ENCODE measurements at places on chromosomes 7 and 10. TPM values are rescaled to one million over a fixed set of nuclear protein-coding genes. Genes with fewer than 3 reads are reported as not detected.

DNA sequence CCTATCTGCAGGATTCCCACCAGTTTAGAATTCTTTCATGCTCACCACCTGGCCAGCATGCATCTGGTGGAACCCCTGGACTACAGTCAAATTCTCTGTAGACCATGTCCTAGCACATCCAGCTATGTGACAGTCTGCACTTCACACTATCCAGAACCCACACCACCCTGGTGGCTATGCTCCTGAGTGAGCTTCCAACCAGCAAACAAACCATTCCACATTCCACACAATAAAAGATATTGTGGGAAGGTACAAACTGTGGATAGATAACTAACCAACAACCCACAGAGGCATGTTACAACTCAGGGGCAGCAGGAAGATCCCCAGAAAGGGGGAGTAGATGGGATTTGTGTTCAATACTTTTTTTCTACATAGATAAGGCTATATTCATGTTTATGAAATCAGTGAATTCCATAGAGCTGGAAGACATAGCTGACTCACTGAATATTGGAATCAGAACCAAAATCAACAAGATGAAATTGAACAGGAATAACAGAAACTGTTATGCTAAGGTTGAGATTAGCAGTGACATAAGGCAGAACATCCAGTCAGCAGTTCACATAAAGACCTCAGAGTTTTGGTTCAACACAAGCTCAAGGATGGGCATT, 72.5 kb downstream of the LRRC17 start:
- no peak for DNase-seq

LRGUK gene
- 0.58 TPM for total RNA-seq

DNA sequence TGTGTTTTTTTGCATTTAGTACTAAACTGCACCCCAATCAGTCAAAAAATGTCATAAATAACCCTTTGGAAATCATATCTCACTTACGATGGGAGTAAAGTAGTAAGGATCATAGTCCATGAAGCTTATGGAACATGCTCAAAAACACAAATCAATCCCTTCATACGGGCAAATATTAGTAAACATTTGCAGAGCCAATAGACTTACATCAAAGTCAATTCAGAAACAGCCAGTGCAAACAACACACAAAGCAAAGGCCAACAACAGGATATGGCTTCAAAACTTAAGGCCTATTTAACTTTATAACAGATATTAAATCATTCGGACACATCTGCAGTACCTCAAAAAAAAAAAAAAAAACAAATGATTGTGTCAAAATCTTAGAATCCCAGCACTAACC, 32.1 kb downstream of the SGCE start:
- DNase-seq = no peak

DNA sequence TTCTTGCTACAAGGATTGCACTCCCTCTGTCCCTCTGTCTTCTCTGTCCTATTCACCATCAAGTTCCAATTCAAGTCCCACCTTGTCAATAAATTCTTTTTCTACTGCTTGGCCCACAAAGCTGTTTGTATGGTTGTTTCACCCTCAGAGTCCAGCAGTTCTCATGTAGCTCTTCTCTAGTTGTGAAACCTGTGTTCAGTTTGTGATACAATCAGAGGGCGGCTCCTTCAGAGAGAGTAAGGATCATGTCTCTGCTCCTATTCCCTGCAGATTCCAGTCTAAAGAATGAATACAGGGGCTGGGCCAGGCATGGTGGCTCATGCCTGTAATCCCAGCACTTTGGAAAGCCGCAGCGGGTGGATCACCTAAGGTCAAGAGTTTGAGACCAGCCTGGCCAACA, 126.6 kb upstream of the BET1 start:
- DNase-seq = no peak

GRCh38 chr10:85657476-85658113, 709.0 kb downstream of the GRID1 start:
- DNase-seq = no peak

GRCh38 chr10:113617086-113617485, 46.8 kb downstream of the NRAP start:
- no peak for DNase-seq

DNA sequence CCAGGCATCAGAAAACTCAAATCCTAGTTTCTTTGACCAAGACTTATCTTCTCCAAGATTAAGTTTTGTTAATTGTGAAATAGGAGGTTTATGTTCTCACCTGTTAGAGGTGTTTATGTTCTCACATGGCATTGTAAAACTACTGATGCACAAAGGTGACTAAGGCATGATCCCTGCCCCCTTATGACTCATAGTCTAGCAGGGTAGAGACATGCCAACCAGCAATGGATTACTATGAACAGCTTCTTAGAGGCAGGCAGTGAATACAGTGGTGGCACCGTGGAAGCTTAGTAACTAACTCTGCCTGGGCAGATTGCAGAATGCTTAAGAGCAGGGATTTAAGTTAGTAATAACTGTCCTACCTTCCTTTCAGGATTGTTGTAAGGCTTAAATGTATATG, 400.9 kb downstream of the SORCS3 start:
- no peak for DNase-seq

DNA sequence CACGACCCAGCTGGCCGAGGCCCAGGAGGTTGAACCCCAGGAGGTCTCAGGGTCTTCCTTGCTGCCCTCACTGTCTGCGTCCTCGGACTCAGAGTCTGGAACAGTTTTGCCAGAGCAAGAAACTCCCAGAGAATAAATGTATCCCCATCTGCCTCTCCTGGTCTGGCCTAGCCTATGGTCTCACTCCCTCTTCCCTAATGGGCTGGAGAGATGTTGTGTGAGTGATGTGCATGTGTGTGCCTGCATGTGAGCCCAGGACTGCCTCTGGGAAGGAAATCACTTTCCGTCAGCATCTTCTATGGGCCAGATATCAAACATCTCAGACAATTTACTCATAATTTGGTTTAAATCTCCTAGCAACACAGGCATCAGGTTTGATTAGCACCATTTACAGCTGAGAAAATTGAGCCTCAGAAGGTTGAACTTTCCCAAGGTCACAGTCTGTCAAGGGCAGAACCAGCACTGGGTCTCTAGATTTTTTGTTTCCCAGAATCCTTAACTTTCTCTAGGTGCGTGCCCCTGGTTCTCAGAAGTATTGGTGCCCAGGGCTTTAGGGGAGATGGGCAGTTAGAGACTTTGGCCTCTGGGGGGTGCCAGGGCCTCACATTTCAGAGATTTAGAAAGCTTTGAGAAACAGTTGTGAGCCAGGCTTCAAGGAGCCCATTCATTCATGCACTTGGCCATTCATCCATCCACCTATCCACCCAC, 4.9 kb downstream of the TMEM270 start:
- no peak for DNase-seq

DNA sequence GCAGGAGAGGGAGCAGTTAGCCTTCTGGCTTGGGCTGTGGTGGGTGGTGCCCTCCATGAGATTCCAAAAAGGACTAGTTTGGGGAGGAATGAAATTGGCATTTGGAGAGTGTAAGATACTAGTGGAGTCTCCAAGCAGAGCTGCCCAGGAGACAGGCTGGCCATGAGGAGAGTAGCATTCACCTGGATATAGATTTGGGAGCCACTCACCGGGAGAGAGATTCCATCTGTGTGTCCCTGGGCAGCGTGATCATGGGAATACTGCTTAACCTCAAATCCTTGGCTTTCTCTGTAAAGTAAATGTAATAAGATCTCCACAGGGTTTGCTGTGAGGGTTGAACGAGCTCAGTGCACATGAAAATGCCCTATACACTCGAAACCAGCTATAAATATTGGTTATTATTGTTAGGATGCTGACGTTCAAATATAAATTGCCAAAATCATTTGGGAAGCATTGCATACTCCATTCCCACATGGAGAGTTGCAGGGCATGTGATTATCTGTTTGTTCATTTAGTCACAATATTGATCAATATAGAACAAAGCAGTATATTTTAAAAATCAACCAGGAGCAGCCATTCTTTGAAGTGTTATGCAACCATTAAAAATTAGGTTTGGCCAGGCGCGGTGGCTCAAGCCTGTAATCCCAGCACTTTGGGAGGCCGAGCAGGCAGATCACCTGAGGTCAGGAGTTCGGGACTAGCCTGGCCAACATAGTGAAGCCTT, 143.7 kb downstream of the CUX1 start:
- no peak for DNase-seq

DNA sequence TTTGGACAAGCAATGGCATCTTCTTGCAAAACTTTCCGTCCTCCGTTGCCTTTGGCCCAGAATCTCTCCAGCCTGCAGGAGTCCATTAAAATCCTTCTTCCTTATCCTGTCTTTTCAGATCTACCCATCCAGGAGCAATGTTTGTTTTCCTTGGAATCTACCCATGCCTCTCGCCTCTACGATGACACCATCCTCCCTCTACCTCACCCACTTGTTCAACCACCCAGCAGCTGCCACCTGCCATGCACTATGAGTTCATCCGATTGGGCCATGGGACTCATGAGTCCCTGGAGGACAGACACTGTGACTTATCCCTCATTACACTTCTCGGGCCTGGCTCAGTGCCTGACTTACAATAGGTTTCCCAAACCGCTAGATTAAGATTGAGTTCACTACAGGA, 26.8 kb upstream of the MGMT start:
- DNase-seq = no peak

DNA sequence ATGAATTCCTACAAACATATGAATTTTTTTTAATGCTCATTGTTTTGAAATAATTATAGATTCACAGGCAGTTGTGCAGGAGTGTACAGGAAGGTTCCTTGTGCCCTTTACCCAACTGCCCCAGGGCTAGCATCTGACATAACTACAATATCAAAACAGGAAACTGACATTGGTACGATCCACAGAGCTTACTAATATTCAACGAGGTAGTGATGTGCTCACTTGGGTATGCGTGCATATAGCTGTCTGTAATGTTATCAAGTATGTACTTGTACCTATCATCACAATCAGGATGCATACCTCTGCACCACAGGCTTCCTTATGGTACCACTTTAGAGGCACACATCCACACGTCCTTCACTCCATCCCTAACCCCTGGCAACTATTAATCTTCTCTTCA, 68.3 kb downstream of the BMS1 start:
- DNase-seq = no peak

DNA sequence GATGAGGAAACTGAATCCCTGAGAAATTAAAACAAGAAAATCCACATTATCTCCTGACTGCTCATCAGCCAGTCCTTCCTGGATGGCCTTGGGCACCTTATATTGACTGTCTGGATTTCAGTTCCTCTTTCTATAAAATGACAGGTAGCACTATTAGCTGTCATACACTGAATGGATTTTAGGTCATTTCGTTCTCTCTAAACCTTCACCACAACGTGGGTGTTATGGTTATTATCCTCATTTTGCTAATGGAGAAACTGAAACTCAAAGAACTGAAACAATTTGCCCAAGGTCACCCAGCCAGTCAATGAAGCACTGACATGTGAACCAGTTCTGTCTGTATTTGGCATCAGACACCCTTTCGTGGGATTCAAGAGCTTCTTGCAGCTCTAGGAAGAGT, 193.8 kb downstream of the CYP26A1 start:
- DNase-seq = no peak

HECW1 gene
- not detected for total RNA-seq

DNA sequence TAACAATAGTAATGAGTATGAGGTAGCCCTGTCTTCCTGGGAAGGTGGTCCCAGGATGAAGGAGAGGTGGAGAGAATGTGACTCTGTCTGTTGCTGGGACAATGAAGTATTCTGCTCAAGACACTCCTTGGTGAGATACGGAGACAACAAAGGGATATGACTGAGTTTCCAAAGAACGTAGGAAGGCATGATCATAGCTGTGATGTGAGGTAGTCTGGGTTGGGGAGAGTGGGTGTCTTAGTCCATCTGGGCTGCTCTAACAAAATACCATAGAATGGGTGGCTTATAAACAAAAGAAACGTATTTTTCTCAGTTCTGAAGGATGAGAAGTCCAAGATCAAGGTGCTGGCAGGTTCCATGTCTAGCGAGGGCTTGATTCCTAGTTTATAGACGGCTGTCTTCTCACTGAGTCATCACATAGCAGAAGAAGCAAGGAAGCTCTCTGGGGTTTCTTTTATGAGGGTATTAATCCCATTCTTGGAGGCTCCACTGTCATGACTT, 84.9 kb upstream of the RHOBTB1 start:
- no peak for DNase-seq

GRCh38 chr7:143263266-143264195, at the start of gene GSTK1:
TSS of gene GSTK1 (plus strand) at chr7:143263441. CDS start at chr7:143263514, 73 bp downstream.
- peak; percentile 94 for DNase-seq

- no peak for DNase-seq
Measured at GRCh38 chr10:19659920-19660655, 156.1 kb upstream of the PLXDC2 start.

- DNase-seq = no peak
Measured at GRCh38 chr10:70847659-70848360, 32.1 kb downstream of the SGPL1 start.

VPS41 gene
- 92.3 TPM for total RNA-seq

DNA sequence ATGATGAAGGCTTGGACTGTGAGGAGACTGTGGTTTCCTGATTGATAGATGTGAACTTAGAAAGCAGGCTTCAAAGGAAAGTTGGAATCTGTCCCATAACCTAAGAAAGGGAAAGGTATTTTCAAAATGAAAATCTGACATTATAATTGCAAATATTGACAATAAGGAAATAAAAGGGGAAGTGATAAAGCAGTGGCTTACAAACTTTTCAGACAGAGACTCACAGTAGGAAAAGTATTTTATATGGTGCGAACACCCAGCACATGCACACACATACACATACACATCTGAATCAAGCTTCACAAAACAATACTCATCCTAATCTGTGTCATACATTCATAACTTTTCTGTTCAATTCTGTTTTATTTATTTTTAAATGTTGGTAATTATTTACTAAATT, 4.8 kb downstream of the PON1 start:
- no peak for DNase-seq

GRCh38 chr10:77675347-77675746, 37.7 kb upstream of the KCNMA1 start:
- DNase-seq = no peak

DNA sequence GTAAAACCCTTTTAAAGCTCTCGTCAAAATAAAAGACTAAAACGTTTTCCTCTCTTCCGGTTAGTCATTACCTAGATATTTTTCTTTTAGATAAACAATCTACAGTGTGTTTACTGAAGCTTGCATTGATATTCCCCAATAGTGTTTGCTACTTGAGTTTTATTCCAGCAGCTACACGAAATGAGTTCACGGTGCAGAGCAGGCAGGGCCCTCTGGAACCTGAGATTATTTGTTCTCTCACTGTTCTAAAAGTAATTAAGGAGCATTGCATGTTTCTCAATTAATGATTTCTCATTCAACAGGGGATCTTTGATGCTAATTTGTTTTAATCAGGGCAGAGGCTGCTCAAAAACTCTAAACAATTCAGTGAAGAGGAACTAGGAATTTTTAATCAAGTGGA, 319.7 kb downstream of the GFRA1 start:
- DNase-seq = no peak

EPHA1 gene
- total RNA-seq = 0.45 TPM

DNA sequence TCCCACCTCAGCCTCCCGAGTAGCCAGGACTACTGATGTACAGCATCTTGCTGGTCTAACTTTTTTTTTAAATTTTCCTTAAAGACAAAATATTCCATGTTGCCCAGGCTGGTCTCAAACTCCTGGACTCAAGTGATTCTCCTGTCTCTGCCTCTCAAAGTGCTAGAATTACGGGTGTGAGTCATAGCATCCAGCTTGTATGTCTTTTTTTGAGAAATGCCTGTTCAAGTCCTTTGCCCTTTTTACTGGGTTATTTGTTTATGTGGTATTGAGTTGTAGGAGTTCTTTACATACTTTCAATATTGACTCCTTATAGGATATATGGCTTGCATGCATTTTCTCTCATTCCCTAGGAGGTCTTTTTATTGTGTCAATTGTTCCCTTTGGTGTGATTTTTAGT, 486.4 kb downstream of the MAGI2 start:
- no peak for DNase-seq

PRF1 gene
- 6.1 TPM for total RNA-seq

All from aorta (tissue), 5 donors.